ENCODE measurements at places on chromosomes 12 and 14.

GRCh38 chr14:51282517-51282916 lies 42.5 kb downstream of the TMX1 start:
- no peak for DNase-seq

GRCh38 chr14:88421286-88421685 lies 35.8 kb downstream of the SPATA7 start:
- no peak for DNase-seq

GRCh38 chr12:21607701-21608100 lies 3.1 kb upstream of the GYS2 start:
- DNase-seq = peak; percentile 16

GRCh38 chr12:95474660-95474958 lies 657 bp downstream of the METAP2 start:
- peak; percentile 8 for DNase-seq

DNA sequence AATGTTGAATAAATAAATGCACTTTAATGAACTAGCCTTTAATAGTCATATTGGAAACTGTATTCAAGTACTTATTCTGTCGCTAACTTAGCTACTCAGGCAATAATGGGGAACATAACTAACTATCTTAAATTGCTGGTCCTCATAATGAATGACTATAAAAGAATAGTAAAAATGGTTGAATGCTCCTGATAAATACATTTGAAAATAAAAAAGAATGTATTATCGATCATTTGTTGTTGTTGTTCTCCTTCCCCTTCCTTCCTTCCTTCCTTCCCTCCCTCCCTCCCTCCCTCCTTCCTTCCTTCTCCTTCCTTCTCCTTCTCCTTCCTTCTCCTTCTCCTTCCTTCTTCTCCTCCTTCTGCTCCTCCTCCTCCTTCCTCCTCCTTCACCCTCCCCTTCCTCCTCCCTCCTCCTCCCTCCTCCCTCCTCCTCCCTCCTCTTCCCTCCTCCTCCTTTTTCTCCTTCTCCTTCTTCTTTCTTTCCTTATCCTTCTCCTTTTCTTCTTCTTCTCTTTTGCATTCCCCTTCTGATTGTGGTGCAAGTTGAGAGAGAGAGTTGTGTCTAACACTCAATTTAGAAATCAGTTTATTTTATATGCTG lies 133.0 kb downstream of the NAV3 start:
- no peak for DNase-seq

- no peak for DNase-seq
Measured at GRCh38 chr12:74741112-74741511, 203.5 kb downstream of the ATXN7L3B start.

DNA sequence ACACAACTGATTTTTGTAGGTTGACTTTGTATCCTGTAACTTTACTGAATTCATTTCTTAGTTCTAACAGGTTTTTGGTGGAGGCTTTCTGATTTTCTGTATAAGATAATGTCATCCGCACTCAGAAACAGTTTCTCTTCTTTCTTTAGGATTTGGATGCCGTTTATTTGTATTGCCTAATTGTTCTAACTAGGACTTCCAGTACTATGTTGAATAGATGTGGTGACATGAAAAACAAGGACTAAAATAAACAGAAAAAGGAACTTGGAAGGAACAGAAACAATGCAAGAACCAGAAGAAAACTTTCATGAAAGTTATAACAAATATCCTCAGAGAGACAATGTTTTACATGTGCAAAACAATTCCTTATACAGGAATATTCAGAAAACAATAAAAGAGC lies 100.3 kb downstream of the GTF2A1 start:
- no peak for DNase-seq

GRCh38 chr14:67477926-67478799 lies 10.4 kb downstream of the TMEM229B start:
- DNase-seq = no peak

DNA sequence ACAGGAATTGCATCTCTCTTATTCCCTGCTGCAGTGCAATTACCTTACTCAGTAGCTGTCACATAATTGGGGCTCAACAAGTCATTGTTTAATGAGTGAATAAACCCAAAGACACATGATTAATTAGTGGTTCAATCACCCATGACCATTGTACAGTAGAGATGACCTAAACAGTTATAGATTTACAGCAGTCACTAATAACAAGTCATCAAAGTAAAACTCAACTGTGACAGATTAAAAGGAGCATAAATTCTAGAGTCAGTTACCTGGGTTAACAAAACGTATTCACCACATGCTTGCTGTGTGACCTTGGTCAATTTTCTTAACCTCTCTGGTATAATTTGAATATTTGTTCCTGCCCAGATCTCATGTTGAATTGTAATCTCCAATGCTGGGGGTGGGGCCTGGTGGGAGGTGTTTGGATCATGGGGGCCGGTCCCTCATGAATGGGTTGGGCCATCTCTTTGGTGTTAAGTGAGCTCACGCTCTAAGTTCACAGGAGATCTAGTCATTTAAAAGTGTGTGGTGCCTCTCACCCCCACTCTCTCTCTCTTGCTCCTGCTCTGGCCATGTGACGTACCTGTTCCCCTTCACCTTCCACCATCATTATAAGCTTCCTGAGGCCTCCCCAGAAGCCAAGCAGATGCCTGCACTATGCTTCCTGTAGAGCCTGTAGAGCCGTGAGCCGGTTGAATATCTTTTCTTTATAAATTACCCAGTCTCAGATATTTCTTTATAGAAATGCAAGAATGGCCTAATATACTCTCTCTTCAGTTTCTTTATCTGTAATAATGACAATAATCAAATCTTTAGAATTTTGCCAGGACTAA lies 141.9 kb upstream of the PLEKHG7 start:
- DNase-seq = no peak

- no peak for DNase-seq
Measured at GRCh38 chr12:32104572-32105355, 1.9 kb upstream of the BICD1 start.

- no peak for DNase-seq
Measured at GRCh38 chr12:128476266-128476665, 209.3 kb downstream of the TMEM132C start.

- DNase-seq = no peak
Measured at GRCh38 chr14:27958757-27959156, 807.8 kb upstream of the FOXG1 start.

DNA sequence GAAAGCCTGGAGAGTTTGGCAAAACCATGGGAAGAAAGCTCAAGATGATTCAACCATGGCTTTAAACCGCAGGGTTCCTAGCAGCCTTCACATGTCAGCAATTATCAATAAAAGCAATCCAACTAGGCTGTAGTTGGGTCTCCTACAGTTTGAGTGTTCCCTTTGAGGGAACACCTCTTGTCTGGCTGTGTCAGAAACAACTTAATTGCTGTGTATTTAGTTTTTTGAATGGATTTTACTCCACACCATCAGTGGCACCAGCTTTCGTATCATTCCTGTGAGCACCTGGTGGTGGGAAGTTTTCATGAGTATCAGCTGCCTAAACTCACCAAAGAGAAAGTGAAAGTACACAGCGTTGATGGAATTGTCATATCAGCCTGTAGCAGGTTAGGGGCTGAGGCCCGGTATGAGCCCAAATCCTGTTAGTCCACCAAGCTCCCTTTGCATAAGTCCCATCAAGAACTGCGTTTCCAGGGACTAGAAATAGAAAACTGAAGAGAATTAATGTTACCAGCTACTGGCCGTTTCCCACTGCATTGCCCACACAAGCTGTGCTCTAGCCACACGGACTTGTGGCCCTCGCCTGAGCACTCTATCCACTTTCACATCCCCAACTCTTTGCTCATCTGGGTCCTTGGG lies 10.9 kb upstream of the IL26 start:
- no peak for DNase-seq

DNA sequence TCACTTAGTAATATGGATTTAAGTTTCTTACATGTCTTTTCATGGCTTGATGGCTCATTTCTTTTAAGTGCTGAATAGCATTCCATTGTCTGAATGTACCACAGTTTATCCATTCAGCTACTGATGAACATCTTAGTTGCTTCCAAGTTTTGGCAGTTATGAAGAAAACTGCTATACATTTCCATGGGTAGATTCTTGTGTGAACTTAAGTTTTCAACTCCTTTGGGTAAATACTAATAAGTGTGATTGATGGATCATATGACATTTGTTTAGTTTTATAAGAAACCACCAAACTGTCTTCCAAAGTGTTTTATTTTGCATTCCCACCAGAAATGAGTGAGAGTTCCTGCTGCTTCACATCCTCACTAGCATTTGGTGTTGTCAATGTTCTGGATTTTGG lies 119.2 kb downstream of the NAV3 start:
- DNase-seq = no peak

GRCh38 chr12:95546491-95546813 lies 4.8 kb downstream of the USP44 start:
- DNase-seq = no peak

DNA sequence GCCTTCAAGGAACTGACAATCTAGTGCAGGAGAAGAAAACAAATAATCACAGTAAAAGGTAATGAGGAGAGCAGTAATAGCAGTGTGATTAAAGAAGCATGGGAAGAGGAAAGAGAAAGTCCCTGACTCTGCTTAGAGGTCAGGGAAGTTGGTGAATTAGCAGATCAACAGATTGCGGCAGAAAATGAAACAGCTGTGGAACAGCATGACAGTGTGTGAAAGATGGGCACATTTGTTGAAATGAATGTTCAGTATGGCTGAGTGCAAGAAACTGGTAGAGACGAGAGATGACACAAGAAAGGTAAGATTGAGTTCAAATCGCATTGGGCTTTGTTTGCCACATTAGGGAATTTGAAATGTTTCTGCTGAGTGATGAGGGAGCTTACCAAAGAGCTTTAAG lies 63.7 kb upstream of the RASSF8 start:
- no peak for DNase-seq

- no peak for DNase-seq
Measured at GRCh38 chr12:14252697-14253096, 112.8 kb upstream of the ATF7IP start.

- no peak for DNase-seq
Measured at GRCh38 chr12:46934374-46935111, 108.7 kb upstream of the SLC38A4 start.

DNA sequence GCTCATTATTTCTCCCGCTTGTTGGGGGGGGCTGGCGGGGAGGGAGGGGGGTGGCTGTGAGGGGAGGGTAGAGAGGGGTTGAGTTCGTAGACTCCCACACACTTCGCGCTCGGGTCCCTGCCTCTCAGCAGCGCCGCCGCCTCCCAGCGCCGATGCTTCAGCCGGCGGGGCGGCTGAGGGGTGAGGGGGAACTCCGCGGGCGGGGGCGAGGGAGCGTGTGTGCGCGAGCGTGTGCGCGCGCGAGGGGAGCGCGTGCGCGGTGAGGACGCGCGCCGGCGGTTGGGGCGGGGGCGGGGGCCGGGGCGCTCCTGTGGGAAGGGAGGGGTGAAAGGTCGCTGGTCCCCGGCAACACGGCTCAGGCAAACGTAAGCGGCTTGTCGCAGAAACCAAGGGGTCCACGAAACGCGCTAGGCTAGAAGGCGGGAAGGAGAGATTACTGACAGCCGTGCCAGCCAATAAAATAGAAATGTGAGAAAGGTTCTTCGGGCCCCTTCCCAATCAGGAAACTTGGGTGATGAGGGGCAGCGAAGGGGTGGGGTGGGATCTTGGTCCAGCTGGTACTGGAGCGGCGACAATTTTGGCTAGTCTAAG lies 343 bp upstream of the NOVA1 start:
- DNase-seq = peak; percentile 92

DNA sequence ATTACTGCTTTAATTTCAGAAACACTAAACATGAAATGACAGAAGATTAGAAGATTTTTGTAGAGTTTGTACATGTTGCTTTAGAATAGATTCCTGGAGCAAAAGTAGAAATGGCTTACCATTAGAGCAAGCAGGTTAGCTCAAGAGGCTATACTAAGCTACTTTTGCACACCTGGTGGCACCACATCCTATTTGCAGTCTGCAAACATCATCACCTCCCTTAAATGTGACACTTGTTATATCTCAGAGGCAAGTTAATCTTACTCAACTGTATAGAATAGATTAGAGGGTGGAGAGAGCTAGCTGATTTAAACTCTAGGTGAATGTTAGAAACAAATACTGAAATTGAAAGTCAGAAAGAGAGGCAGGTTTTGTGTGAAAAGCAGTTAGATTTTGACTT lies 30.7 kb upstream of the OR4E1 start:
- DNase-seq = no peak

GRCh38 chr14:62138593-62138992 lies 376.4 kb downstream of the SNAPC1 start:
- DNase-seq = no peak

GRCh38 chr14:61653507-61653906 lies 41.8 kb upstream of the HIF1A start:
- DNase-seq = no peak

GRCh38 chr14:59018978-59019377 lies 169.5 kb upstream of the DAAM1 start:
- DNase-seq = no peak

DNA sequence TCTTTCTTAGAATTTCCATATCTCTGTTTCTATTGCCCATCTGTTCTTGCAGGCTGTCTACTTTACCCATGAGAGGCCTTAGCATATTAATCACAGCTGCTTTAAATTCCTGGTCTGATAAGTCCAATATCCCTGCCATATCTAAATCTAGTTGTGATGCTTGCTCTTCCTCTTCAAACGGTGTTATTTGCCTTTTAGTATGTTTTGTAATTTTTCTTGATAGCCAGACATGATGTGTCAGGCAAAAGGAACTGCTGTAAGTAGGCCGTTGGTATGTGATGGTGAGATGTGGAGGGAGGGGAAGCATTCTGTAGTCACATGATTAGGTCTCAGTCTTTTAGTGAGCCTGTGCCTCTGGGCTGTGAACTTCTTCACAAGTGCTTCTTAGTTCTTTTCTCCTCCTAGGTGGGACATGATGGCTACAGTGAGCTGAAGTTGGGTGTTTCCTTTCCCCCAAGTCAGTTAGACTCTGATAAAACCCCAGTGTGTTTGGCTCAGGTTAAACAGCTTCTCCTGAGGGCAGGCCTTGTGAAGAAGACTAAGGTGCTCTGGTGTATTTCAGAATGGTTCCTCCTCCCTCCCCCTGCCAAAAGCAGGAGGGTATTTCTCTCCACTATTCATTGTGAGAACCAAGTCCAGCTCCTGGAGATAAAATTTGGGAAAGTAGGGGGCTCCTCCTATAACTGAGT lies 195.9 kb upstream of the PARP11 start:
- no peak for DNase-seq

DNA sequence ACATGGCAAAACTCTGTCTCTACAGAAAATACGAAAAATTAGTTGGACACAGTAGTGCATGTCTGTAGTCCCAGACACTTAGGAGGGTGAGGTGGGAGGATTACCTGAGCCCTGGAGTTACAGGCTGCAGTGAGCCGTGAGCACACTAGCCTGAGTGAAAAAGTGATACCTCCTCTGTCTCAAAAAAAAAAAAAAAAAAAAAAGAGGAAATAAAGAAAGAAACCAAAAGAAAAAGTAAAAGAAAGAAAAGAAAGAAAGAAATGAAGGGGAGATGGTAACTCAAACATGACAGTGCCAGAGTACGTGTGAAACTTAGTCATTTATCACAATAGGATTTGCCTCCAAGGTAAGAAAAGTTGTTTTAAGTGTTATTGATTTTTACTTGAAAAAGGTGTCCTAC lies 407.0 kb upstream of the MGAT4C start:
- no peak for DNase-seq

GRCh38 chr14:87816416-87816815 lies 176.6 kb downstream of the GALC start:
- no peak for DNase-seq
